Right lung (tissue), 10 donors: ENCODE measurements at places on chromosomes 7 and 10. TPM values are rescaled to one million over a fixed set of nuclear protein-coding genes. Genes with fewer than 3 reads are reported as not detected.

NRBF2 gene
- 26.5 TPM for polyA plus RNA-seq

NME8 gene
- not detected for polyA plus RNA-seq

- peak; percentile 70 for DNase-seq
These were observed 3.8 kb upstream of the ANTXRL start for GRCh38 chr10:46282842-46283574.

- DNase-seq = no peak
These were observed 56.7 kb downstream of the PCLO start for GRCh38 chr7:83105948-83106347.

DNA sequence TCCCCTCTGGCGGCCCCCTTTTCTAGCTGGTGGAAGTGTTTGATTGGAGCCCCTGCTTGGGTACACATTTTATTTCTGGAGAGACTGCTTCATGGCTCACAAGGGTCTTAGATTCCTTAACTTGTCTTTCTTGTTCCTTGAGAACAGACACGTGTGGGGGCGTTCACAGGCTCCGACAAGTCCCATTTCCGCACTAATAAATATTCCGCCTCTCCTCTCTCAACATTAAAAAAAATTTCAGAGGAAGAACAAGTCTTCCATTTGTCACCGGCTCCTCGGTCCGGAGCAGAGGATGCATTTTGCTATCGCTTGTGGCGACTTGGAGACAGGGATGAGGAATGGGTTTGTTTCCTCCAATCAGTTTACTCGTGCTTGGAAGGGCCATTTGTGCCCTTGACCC, 134.0 kb upstream of the PODXL start:
- no peak for DNase-seq
